ENCODE measurements at places on chromosomes 1 and 21.
A peak's percentile ranks its signal among the peaks of the same experiment; 100 is the strongest.

DNA sequence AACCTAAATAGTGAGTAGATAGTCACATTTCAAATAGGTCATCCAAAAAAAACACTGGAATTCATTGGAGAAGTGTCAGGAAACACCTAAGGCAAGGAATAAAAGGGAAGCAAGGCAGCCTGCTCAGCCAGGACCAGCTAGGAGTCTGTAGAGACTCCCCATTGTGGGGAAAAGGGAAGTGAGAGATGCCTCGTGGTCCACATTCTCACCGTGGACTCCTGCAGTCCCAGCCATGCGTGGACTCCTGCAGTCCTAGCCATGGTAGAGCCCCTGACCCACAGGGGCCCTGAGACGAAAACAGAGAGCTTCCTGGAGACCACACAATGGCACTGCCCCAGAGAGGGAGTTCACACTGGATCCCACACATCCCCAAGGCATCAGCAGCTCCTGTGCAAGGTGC, 97.5 kb downstream of the LRIG2 start:
- no peak for DNase-seq

DNA sequence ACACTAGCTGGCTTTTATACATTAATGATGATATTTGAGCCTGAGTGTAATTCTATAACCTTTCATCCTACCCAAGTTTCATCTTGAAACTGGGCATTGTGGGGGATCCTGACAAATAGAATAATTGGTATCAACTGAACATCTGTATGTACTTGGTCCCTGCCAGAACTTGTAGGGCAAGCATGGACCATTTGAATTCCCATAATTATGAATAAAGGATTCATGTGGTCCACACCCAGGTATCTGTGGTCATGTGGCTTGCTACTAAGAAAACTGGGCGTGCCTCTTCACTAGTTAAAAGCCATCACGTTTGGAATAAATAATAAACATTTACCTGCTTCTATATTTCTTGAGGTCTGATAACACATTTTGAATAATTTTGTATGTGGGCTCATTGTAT, 20.6 kb upstream of the VTCN1 start:
- DNase-seq, result no peak

DNA sequence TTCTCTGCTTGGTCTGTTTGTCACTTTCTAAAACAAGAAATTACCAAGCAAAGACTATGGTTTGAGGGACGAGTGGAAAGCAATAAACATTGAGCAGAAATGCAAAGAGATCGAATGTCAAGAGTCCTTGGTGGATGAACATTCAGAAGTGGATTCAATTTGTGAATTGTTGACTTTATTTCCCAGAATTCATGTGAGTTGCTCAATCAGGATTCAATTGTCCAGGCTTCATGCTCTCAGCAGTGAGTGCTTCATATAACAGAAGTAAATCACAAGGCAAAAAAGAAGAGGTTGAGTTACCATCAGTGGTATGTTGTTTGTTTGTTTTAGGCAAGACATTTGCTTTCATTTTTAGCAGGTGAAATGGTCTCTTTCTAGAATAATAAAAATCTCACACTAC, 31.9 kb downstream of the NGF start:
- DNase-seq, result no peak

DNA sequence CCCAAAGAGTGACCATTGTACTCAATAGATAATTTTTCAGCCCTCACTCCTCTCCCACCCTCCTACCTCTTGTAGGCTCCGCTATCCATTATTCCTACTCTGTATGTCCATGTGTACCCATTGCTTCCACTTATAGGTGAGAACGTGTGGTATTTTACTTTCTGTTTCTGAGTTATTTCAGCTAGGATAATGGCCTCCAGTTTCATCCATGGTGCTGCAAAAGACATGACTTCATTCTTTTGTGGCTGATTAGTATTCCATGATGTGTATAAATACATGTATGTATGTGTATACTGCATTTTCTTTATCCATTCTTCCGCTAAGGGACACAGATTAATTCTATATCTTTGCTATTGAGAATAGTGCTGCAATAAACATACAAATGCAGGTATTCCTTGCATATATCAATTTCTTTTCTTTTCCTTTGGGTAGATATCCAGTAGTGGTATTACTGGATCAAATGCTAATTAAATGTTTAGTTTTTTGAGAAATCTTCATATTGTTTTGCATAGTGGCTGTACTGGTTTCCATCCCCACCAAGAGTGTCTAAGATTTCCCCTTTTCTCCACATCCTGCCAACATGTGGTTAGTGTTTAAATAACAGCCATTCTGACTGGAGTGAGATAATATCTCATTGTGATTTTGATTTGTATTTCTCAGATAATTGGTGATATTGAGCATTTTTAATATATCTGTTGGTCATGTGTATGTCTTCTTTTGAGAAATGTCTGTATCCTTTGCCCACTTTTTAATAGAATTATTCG, 4.9 kb downstream of the LY9 start:
- no peak for DNase-seq

DNA sequence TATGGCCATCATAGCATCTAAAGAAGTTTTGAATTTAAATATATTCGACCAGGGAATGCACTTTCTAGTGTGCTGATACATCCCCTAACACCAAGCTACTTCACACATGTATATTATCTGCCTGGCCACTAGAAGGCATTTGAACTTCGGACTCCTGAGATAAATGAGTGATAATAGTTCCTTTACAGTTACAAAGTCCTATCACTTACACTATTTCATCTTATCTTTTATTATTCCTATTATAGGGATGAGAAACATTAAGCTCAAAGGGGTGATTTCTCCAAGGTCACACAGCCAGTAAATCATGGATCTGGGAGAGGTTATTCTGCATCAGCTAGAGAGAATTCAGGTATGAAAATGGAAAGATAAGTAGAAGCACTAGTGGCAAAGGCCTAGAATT, 40.3 kb downstream of the GPATCH2 start:
- no peak for DNase-seq

DNA sequence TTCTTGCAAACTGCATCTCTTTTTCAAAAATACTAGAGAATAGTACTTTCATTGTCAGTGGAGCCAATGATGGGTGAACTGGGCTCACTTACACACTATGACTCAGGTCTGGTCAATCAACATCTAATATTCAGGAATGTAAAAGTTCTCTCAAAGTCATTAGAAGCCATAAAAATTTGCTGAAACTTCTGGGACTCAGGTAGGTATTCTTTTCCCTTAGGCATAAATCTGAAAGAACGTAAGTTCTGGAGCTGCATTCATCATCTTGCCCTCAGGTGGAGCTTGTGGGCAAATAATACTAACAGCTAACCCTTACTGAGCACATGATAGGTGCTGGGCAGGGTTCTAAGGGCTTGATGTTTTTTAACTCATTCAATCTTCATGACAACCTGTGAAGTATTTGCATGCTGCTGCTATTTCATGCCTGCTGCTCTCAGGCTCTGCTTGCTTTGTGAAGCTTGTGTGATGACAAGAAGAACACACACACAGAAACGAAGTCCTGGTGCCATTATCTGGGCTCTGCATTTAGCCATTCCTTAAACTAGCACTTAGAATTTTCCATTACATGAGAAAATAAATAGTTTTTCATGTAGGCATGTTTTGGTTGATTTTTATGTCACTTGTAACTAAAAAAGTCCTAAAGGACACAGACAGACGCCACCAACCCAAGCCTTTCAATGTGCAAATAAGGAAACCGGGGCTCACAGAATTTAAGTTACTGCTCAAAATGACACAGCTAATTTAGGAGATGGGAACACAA, 394.2 kb upstream of the LYPLAL1 start:
- no peak for DNase-seq

- DNase-seq, result no peak
Measured at GRCh38 chr1:109331113-109331512, 24.3 kb upstream of the MYBPHL start.

GRCh38 chr1:166785987-166786386, 53.3 kb upstream of the POGK start:
- no peak for DNase-seq

- DNase-seq, result no peak
Measured at GRCh38 chr1:187894349-187894748, 1065.6 kb downstream of the PLA2G4A start.

- DNase-seq, result peak; percentile 49
Measured at GRCh38 chr1:15410223-15410883, 665 bp downstream of the EFHD2 start.

GRCh38 chr1:229563241-229563640, 4.7 kb upstream of the ABCB10 start:
- DNase-seq, result peak; percentile 26

DNA sequence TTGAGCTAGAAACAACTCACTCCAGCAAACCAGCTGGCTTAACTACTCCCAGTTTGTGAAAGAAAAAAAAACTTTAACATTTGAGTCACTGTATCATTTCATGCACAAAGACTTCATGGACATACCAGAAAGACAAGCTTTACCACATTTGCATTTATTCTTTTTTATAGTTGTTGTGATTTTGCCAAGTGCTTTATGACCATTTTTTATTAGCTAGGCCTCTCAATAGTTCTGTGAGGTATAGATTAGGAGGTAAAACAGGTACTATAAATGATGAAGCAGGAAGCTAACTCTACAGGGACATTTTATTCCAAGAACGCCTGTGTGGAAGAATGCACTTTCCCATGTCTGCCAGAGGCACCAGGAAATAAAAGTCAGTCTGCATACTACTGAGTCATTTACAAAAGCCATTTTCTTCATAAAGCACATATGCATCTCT, 8.2 kb upstream of the DENND1B start:
- no peak for DNase-seq

- DNase-seq, result no peak
Measured at GRCh38 chr1:185279571-185279970, 37.5 kb downstream of the IVNS1ABP start.

GRCh38 chr1:19715334-19716203, 50.9 kb downstream of the HTR6 start:
- peak; percentile 99 for DNase-seq

- DNase-seq, result no peak
Measured at GRCh38 chr1:167206166-167206835, 14.4 kb upstream of the POU2F1 start.

DNA sequence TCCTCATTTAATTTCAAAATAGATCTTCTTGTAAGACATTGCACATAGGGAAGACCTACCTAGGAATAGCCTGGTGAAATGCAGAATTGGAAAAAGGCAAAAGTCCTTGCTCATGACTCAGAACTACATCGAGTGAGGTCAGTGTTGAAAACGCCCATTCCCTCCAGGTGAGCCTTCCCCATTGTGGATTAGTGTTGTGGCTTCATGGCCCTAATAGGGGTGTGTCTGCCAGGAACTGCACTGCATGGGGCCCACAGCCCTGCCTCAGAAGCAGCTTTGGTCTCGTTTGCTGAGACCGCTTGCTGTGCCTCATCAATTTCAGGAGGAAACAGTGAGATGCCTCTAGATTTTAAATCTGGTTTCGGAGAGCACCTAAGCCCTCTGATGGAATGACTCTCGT, 17.0 kb downstream of the TFF3 start:
- no peak for DNase-seq

DNA sequence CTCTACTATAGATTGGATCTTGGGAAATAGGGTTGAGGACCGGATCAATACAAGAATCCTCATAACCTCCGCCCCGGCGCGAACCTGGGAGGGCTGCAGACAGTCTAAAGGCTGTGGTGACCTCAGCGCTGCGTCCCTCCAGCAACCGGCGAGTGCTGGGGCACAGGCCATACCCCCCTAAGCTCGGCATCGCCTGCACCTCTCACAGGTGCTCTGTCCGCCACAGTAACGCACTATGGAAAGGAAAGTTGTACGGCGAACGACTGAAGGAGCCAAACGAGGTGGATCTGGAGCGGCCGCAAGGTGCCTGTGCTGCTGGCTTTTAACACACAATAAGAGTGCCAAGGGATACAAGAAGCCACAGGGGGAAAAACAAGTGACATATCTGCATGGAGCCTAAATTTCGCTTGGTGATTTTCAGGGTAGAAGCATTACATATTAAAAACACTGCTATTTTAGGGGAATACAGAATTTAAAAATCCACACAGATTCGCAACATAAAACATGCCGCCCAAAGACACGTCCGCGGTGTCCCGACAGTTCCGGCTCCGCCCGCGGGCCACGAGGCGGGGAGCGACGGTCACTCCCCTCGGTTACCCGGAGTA, 1.4 kb upstream of the RBM15 start:
- DNase-seq, result peak; percentile 47

GRCh38 chr1:94903280-94904009, 23.5 kb downstream of the CNN3 start:
- DNase-seq, result no peak

- DNase-seq, result no peak
Measured at GRCh38 chr1:94056996-94057395, 64.0 kb downstream of the ABCA4 start.

GRCh38 chr1:36525166-36525565, 42.5 kb upstream of the CSF3R start:
- DNase-seq, result no peak

- no peak for DNase-seq
Measured at GRCh38 chr21:33455686-33456446, 23.9 kb downstream of the TMEM50B start.

DNA sequence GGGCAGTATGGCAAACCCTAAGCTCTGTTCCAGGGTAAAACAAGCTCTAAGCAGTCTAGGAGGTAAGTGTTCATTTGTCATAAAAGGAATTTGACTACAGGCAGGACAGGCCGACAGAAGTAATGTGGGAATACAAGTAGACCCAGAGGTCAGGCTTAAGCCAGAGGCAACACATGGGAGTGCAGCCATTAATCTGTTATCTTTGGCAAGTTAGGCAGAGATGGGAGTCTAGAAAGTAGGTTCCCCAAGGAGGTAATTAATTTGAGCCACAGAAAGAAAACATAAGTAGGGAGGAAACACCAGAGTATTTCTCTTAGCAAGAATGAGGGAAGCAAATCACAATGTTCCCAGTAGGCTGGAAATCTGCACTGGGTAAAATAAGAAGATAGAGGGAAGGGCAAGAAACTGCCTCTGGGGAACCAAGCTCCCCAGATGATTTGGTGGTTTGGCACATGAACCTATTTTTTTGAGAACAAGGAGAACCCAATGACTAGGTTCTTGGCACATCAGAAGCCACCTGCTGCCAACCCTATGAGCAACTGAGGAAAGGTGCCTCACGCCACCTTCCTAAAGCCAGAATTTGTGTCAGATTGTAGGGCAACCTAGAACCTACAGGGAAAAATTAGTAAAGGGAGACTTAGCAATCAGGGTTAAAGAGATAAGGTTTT, 636.4 kb upstream of the PLXNA2 start:
- DNase-seq, result peak; percentile 32

GRCh38 chr1:36570006-36570405, 87.3 kb upstream of the CSF3R start:
- no peak for DNase-seq

DNA sequence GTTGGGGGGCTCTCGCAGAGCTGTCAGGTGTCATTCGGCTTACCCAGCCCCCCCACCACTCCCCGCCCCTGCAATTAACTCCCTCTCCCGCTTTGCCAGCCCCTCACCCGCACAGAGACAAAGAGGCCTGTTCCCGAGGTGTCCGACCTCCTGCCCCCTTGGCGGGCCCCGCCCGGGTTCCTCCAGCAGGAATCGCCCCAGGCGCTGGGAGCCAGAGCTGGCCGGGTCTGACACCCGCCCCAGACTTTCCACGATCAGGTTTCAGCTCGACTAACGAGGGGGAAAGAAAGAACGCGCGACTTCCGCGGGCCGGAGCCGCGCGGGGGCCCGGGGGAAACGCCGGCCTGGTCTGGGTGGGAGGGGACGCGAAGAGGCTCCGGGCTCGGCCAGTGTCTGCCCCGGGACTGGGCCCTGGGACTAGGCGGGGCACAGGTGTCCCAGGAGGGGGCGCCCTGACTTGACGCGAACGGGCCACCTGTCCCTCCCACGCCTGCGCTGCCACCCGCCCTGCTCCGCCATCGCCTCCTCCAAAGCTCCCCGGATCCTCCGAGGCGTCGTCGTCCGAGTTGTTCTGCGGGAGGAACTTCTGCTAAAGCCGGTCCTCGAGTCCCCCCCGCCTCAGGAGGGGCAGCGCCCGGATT, 36.4 kb upstream of the HHAT start:
- peak; percentile 83 for DNase-seq
